HL-60 (cell line): ENCODE measurements at places on chromosomes 5 and 9.

GRCh38 chr9:124222918-124223720, 34.6 kb upstream of the NEK6 start:
- DNase-seq, result peak; percentile 98

DNA sequence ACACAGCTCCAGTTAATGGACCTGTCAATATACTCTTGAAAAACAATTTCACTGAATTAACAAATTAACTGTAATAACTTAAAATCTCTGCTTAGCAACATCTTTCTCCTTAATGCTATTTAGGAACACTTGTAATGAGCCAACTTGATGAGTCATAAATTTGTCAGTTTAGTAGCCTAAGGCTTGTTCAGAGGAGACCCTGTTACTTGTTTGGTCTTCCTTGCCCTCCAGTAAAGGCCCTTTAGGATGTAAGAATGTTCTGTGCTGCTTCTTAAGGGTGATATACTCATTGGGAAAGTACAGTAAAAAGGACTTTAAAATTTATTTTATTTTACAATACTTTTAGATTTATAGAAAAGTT, 11.4 kb upstream of the MATR3 start:
- no peak for DNase-seq

DNA sequence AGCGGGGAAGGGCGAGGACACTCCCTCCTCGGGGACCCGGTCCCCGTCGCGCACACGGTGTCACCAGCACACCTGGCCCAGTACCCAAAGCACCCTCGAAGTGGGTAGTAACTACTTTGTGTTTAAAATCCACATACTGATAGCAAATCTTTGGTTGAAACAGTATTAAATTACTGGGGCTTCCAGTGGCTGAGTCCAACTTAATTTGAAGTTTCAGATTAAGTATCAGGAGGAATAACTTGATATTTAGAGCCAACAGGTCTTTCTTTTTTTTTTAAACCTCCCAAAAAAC, 615 bp downstream of the ATG10 start:
- DNase-seq, result no peak

DNA sequence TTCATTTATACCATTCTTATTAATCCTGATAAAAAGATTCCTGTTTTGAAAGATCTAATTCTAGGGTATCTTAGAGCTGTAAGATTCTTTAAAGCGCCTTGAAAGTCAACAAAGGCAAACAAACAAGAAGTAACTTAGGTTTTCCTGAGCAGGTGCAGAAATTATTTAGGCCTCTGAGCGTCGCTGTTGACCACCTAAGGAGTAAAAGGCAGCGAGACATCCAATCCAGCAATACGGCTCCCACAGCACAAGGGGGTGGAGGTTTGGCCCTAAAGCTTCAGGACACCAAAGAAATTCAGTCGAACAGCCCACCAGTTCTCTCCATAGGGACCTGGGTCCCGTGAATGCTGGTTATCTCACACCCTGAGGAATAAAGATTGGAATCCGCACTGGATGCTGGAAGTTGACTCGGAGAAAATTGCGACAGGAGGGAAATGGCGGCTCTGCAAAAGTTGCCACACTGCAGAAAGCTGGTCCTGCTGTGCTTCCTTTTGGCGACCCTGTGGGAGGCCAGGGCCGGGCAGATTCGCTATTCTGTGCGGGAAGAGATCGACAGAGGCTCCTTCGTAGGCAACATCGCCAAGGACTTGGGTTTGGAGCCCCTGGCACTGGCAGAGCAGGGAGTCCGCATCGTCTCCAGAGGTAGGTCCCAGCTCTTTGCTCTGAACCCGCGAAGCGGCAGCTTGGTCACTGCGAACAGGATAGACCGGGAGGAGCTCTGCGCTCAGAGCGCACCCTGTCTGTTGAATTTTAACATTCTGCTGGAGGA, at the start of gene PCDHGA2:
Gene PCDHGA2, plus strand, starts transcription at position 223 of the 769 bp plus-strand sequence.
- no peak for DNase-seq

DNA sequence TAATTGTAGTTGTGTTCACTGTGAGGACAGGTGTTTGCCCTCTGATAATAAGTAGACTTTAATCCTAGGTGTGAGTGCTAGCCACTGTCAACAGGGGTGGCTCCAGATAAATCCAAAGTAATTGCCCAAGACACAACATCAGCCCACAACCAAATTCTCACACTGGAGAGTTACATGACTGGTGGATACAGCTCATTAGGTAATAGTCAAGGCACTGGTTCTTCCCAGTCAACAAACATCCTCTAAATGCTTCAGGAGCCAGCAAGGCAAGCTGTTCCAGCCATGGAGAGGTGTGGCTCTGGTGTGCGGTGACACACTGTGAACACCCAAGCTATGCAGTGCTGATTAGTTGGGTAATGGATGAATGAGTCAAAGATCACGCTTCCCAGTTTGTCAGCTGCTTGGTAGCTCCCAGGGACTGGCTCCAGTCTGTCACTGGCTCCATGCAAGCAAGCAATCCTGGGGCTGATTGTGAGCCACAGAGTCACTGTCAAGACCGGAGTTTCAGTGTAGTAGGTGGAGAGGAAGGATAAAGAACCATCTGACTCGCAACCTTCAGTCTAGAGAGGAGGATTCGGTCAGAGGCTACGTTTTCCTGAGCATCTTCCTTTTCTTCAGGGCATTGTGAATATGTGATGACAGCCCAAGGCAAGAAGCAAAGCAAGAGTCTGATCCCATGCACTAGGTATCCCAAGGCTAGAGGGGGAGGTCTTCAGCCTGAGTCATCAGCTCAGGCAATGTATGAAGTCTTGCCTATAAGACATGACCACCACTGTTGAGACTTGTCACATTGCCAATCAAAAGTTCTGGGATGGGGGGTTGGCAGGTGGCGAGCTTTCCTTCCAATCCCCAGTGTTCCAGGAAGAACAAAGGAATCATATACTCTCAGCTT, 63.1 kb downstream of the UGCG start:
- no peak for DNase-seq

DNA sequence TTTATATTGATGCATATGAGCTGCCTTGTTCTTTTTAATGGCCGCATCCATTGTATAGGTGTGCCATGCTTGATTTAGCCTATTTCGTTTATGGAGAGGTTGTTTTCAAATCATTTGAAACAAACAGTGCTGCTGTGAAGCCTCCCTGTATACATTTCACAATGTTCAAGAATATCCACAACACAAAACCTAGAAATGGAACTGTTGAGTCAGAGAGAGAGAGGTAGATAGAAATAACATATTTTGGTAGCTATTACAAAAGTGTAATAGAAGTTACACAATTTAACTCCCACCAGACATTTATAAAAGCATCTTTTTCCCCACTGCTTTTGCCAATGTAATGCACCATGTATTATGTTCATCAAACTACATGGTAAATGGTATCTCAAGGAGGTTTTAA, 82.0 kb downstream of the FRMD3 start:
- no peak for DNase-seq

GRCh38 chr9:98016137-98016680, 33.1 kb downstream of the ANP32B start:
- DNase-seq, result no peak

GRCh38 chr5:58403822-58404433, 56.0 kb downstream of the PLK2 start:
- DNase-seq, result no peak

GRCh38 chr5:98906756-98907355, 22.0 kb downstream of the CHD1 start:
- DNase-seq, result no peak

DNA sequence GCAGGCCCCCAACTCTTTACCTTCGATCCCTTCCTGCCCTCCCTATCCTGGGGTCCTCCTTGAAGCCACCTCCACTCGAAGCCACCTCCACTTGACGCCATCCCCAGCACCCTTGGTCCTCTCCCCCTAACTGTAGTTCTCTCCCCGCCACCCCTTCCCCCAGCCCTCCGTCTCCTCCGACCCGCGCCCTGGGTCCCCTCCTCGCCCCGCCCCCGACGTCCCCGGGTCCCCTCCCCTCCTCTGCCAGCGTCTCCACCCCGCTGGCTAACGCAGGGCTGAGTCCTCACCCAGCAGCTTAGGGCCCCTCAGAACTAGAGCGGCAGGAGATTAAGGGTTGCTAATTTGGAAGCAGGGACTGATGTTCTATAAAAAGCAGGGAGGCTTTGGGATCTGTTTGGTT, 30.6 kb upstream of the ANKRD33B start:
- no peak for DNase-seq

DNA sequence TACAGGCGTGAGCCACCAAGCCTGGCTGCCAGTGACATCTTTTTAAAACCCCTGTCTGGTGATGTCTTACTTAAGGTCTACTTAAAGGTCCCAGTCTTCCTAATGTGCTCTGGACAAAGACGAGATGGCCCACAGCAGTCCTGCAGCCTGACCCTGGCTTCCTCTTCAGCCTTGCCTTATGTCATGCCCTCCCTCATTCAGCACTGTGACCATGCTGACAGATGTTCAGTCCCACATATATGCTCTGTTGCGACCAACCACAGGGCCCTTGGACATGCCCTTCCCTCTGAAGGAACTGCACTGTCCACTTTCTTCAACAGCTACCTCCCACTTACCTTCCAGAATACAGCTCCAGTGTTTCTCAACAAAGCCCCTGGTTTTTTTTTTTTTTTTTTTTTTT, 172.8 kb upstream of the PANK3 start:
- no peak for DNase-seq

- peak; percentile 53 for DNase-seq
These were observed 21.9 kb downstream of the CD14 start for GRCh38 chr5:140611020-140611521.

DNA sequence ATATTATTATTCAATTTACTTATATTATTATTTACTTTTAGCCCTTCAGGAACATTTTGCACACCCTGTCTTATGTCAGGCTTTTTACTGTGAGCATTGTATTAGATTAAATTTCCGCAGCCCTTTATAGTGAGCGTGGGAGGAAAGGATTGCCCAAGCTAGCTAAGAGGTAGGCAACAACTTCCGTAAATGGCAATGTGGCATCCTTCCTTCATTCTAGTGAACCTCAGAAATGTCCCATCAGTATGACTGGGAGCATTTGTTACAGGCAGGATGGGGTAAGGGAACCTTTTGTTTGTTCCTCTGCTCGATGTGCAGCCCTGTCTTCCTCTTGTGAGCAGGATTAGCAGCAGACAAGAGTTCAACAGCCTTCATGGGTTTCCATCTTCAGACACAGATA, 6.2 kb upstream of the CD180 start:
- peak; percentile 72 for DNase-seq

DNA sequence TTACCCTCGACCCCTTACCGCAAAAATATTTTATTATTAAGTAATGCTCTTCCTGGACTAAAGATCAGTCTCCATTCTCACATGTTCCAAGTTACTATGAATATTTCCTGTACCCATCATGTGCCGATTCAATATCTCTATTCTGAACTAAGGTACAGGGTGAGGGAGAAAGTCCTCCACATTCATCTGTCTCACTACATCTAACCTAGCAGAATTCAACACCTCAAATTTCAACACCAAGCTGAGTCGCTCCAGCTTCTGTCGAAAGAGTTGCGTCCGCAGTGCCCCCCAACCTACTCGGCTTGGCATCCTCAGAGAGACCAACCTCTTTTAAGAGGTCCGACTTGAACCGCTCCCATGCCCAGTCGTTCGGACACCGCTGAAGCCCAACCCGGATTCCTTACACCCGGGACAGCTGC, 1.0 kb downstream of the CERT1 start:
- DNase-seq, result peak; percentile 1

DNA sequence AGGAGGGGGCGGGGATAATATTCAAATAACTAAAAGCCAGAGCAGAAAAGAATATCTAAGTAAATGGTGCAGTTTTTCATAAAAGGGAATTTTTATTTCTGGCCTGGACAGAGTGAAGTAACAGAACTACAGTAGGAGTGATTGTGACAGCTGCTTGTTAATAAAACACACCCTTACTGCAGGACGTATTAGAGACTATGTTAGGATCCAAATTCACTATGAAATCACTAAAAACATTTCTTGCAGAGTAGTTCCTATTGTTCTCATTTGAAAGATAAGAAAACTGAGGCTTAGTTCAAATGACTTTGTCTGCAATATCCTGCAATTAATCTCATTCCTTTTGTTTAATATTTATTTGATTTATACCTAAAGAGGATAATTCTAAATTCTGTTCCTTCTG, 39.5 kb downstream of the FAM174A start:
- no peak for DNase-seq

- no peak for DNase-seq
These were observed 566.0 kb upstream of the CDH18 start for GRCh38 chr5:20554001-20554400.

GRCh38 chr9:124800306-124801259, 23.6 kb downstream of the OLFML2A start:
- DNase-seq, result no peak

DNA sequence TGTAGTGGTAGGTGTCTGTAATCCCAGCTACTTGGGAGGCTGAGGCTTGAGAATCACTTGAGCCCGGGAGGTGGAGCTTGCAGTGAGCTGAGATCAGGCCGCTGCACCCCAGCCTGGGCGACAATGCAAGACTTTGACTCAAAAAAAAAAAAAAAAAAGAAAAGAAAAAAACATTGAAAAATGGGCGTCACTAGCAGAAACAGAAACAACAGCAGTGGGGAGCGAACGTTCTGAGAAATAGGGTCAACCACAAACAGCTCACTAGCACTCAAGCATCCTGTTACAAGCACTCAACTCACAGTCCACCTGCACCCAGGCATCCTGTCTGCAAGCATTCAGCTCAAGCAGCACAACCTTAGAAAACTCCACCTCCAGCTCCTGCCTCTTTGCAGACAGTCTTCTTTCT, 17.2 kb downstream of the TRIM14 start:
- DNase-seq, result peak; percentile 86

GRCh38 chr5:60649288-60649917, 50.6 kb downstream of the DEPDC1B start:
- peak; percentile 1 for DNase-seq

- no peak for DNase-seq
These were observed 197.0 kb upstream of the VLDLR start for GRCh38 chr9:2424619-2425033.

- DNase-seq, result no peak
These were observed 212.2 kb downstream of the FSTL4 start for GRCh38 chr5:133400120-133400519.

DNA sequence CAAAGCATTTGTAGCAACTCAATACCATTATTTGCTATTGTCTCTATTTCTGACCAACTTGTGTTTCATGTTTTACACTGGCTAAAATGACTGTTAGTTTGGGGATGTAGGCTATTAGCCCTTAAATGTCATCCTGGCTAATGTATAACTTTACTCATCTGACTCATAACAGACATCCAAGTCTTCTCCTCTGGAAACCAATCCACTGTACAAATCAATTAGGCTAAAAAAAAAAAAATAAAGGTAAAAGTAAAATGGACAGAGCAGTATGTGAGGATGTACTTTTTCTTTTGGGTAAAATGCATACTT, 20.6 kb downstream of the MEGF9 start:
- DNase-seq, result no peak

- peak; percentile 24 for DNase-seq
These were observed 676 bp downstream of the NOL6 start for GRCh38 chr9:33472881-33473615.
